IMR-90 (cell line): ENCODE measurements at places on chromosomes 7 and 10.

- DNase-seq, result no peak
- H3K4me1 ChIP-seq, result no peaks in the 10 kb centered on the region
- H3K4me3 ChIP-seq, result no peak overlapping the region
- H3K27me3 ChIP-seq, result peaks cover 6% of the 10 kb centered on the region
Measured at GRCh38 chr10:33859319-33860022, 525.0 kb upstream of the NRP1 start.

DNA sequence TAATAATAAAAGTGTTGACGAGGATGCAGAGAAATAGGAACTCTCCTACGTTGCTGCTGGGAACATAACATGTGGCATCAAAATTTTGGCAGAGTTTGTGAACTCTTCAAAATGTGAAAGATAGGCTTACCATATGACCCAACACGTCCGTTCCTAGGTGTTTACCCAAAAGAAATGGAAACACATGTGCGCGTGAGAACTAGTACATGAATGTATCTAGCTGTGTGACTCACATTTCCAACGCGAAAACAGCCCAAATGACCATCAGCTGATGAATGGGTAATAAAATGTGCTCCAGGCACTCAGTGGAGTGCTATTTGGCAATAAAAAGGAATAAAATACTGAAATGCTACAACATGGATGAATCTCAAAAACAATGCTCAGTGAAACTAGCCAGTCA is 10.4 kb upstream of the ELFN1 start:
- H3K36me3 ChIP-seq, result no peaks in the 10 kb centered on the region
- H3K27me3 ChIP-seq, result peaks cover 48% of the 10 kb centered on the region
- H3K27ac ChIP-seq, result no peak overlapping the region
- no peak overlapping the region for H3K4me3 ChIP-seq

DNA sequence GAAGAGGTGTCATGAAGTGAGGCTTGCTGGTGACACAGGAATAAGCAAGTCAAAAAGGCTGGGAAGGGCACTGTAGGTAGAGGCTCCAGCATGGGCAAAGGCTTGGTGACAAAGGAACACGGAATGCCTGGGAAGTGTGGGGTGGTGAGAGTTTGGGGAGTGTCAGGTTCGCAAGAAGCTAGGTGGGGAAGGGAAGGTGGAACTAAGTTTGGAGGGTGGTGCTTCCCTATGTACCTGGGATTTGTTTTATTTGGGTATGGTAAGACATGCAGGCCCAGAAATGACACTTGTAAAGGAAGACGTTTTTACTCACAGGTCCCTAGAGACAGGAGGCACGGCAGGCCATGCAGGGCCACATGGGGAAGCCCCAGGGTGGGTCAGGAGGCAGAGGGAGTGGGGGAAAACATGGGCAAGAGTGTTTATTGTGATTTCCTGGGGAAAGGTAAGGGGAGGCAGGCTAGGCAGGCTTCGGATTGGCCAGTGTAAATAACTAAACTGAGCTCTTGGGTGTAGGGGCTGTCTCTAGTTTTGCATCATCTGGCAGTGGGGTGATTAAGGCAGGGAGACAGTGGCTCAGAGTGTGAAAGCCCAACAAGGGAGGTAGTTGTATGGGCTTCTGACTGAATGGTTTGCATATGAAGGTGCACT is 52.1 kb downstream of the SH2D4B start:
- no peaks in the 10 kb centered on the region for H3K4me1 ChIP-seq
- no peak for DNase-seq
- H3K27me3 ChIP-seq, result no peaks in the 10 kb centered on the region
- H3K4me3 ChIP-seq, result no peak overlapping the region

DNA sequence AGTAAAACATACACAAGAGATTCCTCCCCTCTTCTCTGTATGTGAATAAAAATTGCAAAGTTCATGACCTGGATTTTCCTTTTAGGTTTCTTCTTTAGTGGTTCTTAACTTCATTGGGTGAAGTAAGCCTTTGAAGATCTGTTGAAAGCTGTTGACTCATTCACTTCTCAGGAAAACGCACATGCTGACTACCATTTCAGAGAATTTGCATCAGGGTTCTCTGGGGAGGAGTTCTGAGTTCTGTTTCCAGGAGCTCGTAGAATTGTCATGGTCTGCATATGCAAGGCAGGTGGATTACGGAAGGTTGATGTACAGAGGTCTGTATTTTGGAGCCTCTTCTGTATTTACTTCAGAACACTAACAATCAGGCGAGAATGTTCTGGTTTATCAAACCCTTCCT is 962 bp upstream of the SLC26A4 start:
- H3K27ac ChIP-seq, result no peak overlapping the region
- H3K4me1 ChIP-seq, result peaks cover 5% of the 10 kb centered on the region
- H3K4me3 ChIP-seq, result no peak overlapping the region
- DNase-seq, result peak; percentile 87

GRCh38 chr7:44218418-44219201 is 17.8 kb downstream of the YKT6 start:
- no peak overlapping the region for H3K27ac ChIP-seq
- peaks cover 5% of the 10 kb centered on the region for H3K36me3 ChIP-seq
- H3K27me3 ChIP-seq, result peaks cover 11% of the 10 kb centered on the region
- no peak for DNase-seq

DNA sequence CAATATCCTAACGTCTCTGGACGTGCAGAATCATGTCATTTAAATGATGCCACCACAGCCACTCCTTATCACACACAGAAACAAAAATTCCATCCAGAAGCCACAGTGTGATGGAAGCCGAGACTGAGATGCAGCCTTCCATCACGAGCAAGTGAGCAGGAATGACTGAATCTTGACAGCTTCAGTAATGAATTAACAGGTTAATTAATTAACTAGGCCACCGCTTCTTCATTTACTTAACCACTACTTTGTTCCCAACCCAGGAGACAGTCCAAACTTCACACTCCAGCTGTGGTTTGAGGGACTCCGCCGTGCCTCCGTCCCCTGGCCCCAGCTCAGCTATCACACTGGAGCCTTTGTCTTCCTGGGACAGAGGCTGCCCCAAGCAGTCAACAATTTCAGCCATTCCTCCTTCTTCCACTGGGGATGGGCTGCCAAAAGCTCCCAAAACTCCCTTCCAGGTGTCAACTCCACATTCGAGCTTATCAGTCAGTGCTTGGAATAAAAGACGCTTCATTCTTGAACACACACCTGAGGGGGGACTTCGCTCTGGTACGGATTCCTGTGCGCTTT is 65.9 kb downstream of the FGFR2 start:
- no peak overlapping the region for H3K27ac ChIP-seq
- no peak for DNase-seq
- H3K4me1 ChIP-seq, result no peaks in the 10 kb centered on the region
- H3K4me3 ChIP-seq, result no peak overlapping the region
- H3K36me3 ChIP-seq, result no peaks in the 10 kb centered on the region

DNA sequence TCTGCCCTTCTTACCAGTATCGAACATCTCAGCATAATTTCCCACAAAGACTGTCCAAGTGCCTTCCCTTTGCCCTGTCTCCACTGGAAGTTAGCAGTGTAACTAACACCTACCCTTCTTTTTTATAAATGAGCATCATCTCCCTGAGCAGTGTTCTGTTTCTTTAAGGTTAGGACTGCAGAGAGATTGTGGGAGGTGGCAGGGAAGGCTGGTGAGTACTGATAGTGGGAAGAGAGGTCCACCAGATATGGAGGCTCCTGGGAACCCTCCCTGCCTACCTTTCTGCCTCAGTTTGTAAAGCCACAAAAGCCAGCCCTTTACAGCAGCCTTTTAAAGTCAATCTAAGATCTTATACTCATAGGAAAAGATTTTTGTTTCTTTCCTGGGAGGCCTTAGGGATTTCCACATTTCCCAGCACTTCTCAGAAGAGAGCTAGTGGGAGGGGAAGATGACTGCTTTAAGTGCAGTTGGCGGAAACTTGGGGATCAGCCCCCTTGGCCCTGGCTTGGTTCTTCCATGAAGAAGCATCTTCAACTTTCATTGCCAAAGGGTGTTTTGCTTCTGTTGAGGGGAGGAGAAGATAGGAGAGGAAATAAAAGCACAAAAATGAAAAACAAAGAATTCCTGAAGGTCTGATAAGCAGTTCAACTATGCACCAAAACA is 36.6 kb upstream of the CALD1 start:
- H3K27me3 ChIP-seq, result no peaks in the 10 kb centered on the region
- peak overlapping the region; percentile 95 for H3K27ac ChIP-seq
- peak; percentile 74 for DNase-seq
- no peaks in the 10 kb centered on the region for H3K36me3 ChIP-seq

DNA sequence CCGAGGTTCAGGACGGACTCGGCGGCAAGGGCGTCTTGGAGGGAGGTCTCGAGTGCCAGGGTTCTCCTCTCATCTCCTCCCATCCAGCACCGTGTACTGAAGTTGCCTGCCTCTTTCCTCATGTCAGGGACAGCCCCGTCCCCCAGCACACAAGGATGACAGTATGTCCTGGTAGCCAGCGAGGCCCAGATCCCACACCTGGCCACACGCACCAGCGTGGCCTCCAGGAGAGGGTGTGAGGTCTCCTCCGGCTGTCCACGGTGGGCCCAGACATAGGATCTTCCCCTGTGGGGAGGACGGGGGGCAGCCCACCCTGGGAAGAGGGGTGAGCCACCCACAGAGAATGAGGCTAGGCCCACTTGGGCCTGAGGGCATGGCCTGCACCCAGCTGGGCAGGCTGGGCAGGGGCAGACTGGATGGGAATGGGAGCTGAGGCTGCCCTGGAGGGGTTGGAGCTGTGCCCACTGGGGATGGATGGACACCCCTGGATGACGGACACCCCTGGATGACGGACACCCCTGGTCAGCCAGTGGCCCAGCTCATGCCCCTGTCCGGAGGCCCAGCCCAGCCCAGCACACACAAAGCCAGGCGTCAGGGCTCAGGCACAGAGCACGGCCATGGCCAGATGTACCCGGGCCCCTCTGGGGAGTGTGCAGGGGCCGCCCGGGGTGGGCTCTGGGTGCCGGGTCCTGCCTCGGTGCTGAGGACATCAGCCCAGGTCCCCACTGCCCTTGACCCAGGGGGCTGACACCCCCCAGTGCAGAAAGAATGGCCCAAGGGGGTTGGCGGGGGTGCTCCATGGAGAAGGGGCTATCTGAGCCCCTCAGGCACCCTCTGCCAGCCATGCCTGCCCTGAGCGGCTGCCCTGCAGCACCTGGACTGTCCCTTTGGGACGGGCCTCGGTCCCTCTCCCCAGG is 30.9 kb upstream of the CFAP46 start:
- no peaks in the 10 kb centered on the region for H3K36me3 ChIP-seq
- DNase-seq, result no peak
- no peaks in the 10 kb centered on the region for H3K4me1 ChIP-seq
- H3K27ac ChIP-seq, result no peak overlapping the region

- no peaks in the 10 kb centered on the region for H3K4me1 ChIP-seq
- no peak for DNase-seq
- no peak overlapping the region for H3K27ac ChIP-seq
Measured at GRCh38 chr10:68184546-68184945, 47.4 kb downstream of the ATOH7 start.

DNA sequence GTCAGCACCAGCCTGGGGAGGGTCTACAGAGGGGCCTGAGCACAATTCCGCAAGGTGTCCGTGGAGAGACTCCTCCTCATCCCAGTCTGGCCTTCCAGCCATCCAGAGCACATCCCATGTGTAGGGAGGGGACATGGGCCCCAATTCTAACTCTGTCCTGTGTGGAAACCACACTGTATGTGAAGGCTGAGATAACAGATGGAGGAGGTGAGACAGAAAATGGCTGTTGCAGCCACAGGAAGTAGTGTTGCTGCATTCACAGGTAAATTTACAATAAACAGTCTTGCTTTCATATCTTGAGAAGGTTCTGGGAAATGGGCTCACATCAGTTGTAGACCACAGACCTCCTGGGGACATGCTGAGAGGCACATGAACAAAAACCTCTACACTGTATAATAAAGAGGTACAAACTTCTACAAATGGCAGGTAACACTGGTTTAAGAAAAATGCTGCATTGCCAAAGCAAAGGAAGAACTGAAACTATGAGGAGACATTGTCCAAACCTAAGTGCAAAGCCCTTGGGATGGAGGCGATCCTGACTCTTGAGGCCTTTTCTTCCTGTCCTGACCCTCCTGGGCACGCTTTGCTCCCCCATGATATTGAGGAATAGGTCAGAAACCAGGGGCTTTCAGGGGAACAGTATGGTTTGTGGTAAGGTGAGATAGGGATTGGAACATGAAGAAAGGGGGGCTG is 21.6 kb upstream of the GIMAP2 start:
- H3K27me3 ChIP-seq, result no peaks in the 10 kb centered on the region
- no peak overlapping the region for H3K4me3 ChIP-seq
- H3K4me1 ChIP-seq, result no peaks in the 10 kb centered on the region
- no peaks in the 10 kb centered on the region for H3K36me3 ChIP-seq
- no peak overlapping the region for H3K27ac ChIP-seq

DNA sequence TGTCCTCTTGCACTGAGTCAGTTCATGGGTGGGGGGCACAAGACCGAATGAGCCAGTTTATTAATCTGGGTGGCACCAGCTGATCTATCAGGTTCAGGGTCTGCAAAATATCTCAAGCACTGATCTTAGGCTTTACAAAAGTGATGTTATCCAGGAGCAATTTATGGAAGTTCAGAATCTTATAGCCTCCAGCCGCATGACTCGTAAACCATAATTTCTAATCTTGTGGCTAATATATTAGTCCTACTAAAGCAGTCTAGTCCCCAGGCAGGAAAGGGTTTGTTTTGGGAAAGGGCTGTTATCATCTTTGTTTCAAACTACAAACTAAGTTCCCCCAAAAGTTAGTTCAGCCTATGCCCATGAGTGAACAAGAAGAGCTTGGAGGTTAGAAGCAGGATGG is 33.9 kb downstream of the AKR1C8 start:
- H3K27ac ChIP-seq, result no peak overlapping the region
- no peaks in the 10 kb centered on the region for H3K4me1 ChIP-seq
- DNase-seq, result no peak
- no peak overlapping the region for H3K4me3 ChIP-seq
- H3K27me3 ChIP-seq, result no peaks in the 10 kb centered on the region

GRCh38 chr7:131336956-131337355 is 9.3 kb downstream of the MKLN1 start:
- no peaks in the 10 kb centered on the region for H3K27me3 ChIP-seq
- no peaks in the 10 kb centered on the region for H3K4me1 ChIP-seq
- H3K4me3 ChIP-seq, result no peak overlapping the region
- H3K27ac ChIP-seq, result no peak overlapping the region
- DNase-seq, result peak; percentile 31

DNA sequence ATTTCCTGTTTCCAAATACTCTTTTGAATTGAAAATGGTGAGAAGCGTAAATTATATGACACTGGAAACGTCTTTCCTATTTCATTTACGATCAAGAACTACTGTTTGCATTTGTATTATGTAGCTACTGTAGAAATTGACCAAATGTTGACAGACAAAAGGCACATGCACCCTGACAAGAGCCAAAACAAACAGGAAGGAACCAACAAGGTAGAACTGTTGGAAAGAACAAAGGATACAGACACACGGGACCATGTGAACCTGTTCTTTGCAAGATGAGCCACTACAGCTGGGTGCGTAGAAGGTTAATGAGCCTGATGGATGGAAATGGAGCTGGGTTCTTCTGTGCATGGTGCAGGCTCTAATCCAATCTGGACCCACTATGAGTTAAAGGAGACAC is 48.4 kb upstream of the FZD8 start:
- H3K27me3 ChIP-seq, result peaks cover 42% of the 10 kb centered on the region

GRCh38 chr7:147756300-147756699 is 834.3 kb upstream of the C7orf33 start:
- H3K4me1 ChIP-seq, result no peaks in the 10 kb centered on the region
- H3K27me3 ChIP-seq, result no peaks in the 10 kb centered on the region
- no peaks in the 10 kb centered on the region for H3K36me3 ChIP-seq
- DNase-seq, result no peak
- H3K27ac ChIP-seq, result no peak overlapping the region
